ENCODE measurements at places on chromosomes 11 and 22.

- no peak for DNase-seq
Observed at GRCh38 chr22:24146791-24147353, 34.4 kb upstream of the SUSD2 start.

GRCh38 chr11:31817054-31817620, 6.0 kb upstream of the PAX6 start:
- no peak for DNase-seq

- DNase-seq: no peak
Observed at GRCh38 chr22:33389936-33390335, 331.8 kb upstream of the SYN3 start.

- peak; percentile 29 for DNase-seq
Observed at GRCh38 chr11:119169282-119169719, 776 bp downstream of the NLRX1 start.

DNA sequence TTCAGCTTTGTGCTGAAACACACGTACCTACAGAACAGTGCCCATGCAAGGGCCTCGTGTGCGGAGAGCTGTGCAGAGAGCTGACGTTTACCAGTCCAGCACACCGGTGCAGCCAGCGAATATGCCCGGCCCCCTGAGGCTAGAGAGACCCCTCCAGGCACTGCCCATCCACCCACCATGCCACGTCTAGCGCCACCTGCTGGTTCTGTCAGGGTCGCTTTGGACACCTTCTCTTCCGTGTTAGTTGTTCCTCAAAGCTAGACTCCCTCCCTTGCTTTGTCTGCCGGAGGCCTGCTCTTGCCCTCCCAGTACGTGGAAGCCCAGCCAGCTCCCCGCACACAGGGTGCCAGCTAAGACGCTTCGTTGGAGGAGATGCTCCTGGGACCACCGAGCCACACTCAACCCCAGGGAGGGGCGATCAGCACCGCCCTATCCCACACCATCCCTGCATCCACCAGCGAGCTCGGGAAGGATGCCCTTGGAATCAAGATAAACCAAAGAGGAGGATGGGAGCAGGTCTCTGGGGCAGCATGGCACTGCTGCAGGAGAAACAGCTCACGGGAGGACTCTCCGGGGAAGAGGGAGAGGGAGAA, 43.4 kb downstream of the CPT1A start:
- no peak for DNase-seq

GRCh38 chr11:75775056-75775455, 6.5 kb downstream of the DGAT2 start:
- DNase-seq: no peak

DNA sequence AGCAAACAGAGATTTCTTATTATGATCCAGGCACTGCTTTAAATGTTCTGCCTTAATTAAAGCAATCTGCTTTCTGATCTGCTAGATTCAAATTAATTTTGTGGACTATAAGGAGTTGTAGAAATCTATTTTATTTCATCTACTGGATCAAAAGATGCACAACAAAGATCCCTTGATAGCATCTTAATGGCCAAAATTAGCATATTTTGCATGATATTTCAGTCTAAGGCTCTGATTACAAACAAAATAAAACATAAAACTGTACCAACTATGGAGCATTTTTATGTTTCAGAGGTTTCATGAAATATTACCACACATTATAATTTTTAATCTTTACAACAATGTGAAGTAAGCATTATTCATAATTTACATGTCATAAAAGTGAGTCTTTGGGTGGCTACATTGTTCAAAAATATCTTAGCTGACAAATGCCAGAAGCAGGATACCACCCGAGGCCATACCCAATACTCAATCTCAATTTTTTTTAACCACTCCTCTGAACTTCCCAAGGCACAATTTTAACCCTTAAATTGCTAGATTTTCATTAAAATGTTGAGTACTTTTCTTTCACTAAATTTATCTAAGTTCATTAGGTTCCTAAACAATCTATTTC, 929.5 kb downstream of the KCNA4 start:
- no peak for DNase-seq

DNA sequence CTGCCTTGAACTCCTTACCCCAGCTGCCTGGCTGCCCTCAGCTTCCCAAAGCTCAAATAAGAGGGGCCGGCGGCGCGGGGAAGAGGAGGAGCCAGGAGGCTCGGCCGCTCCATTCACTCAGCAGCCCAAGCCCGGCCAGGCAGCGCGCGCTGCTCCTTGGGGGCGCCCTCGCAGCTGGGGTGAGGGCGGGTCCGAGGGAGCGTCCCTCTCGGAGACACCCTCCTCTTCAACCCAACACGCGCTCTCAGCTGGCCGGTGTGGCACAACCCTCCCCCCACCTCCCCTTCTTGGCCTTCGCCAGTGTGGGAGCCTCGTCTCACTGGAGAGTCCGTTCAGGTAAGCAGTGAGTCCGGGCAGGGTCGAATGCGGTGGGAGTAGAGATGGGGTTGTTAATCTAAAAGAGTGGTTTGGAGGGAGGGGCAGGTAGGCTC, at the start of gene WT1:
Gene WT1, minus strand, starts transcription at position 29 of the 431 bp plus-strand sequence.
- no peak for DNase-seq

- DNase-seq: no peak
Observed at GRCh38 chr11:127448101-127448500, 447.5 kb upstream of the KIRREL3 start.

- no peak for DNase-seq
Observed at GRCh38 chr11:113685654-113686359, 20.3 kb downstream of the TMPRSS5 start.

DNA sequence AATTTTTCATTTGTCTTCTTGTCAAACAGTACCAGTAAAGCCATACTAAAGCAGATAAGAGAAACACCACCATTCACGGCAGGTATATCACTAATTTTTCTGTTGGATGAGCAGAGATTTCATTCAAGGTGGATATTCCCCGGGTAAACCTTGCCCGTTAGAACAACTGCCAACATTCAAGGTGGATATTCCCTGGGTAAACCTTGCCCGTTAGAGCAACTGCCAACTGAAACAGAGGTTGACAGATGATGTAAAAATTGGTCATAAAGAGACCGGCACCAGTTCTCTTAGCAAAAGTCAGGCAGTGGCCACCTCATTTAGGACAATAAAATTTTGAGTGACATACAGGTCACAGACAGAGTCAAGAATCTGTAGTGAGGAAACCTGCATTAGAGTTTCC, 423.4 kb upstream of the SYN3 start:
- no peak for DNase-seq

GRCh38 chr22:45744442-45744841, 72.8 kb downstream of the ATXN10 start:
- no peak for DNase-seq

DNA sequence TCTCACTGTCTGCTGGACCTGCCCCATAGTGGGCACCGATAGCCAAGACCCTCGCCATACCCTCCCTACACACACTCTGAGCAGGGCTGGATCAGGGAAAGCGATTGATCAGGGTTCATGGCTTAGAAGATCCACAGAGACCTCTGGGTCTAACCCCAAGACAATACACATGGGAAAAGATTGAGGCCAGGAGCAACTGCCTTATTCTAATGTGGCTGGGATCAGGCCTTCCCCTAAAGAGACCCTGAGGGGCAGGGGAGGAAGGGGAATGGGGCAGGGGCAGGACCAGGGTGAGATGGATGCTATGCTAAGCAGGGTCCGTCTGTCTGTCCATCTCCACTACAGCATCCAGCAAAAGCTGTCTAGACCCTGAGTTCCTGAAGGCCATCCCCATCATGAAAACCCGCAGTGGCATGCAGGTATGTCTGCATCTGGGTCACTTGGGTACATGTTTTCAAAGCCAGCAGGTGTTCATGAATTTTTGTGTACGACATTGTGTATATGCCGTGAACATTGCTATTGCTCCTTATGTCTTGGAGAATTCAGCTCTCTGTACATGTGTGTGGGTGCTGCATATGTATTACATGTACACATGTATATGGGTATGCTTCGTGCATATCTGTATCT, 15.3 kb upstream of the RELT start:
- DNase-seq: no peak

DNA sequence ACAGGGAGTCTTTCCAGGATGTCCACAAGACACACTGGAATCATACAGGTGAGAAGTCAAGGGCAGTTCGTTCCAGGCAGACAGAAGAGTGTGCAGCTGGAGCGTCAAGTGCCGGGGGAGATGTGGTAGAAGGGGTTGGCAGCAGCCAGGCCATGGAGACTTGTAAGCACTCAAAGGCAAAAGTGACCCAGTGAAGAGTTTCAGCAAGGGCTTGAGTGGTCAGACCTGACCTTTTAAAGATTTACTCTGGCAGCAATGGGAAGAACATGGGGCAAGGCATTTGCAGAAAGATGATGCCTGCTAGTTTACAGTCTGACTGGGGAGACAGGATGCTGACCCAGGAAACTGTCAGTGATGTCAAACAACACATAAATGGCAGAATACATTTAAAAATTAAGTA, 29.0 kb downstream of the P4HA3 start:
- DNase-seq: no peak

DNA sequence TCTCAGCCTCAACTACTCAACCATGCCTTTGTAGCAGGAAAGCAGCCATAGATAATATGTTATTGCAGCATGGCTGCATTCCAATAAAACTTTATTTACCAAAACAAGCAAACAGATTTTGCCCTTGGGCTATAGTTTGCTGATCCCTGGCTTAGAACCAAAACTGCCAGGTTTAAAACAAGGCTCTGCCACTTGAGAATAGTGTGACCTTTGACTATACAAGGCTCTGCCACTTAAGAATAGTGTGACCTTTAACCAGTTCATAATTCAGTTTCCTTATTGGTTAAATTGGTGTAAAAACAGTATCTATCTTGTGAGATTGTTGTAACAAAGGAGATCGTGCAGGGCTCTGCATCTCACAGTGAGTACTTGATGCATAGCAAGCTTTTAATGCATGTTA, 217.3 kb upstream of the MTNR1B start:
- no peak for DNase-seq

DNA sequence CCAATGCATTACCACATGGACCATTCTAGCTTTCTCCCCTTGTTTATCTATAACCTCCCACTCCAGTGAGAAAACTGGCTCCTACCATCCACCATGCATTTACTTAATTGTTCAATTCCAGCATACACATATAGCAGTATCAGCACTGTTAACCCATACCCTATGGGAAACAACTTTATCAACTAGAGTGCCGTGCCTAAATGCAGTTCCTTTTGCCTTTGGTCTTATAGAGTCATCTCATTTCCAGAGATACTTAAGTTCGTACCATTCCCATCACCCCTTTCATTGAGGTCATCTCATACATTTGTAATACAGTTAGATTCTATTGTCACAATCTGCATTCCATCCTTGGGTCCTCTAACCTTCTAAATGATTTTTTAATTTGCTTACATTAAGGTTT, 86.9 kb downstream of the PARVA start:
- DNase-seq: no peak

DNA sequence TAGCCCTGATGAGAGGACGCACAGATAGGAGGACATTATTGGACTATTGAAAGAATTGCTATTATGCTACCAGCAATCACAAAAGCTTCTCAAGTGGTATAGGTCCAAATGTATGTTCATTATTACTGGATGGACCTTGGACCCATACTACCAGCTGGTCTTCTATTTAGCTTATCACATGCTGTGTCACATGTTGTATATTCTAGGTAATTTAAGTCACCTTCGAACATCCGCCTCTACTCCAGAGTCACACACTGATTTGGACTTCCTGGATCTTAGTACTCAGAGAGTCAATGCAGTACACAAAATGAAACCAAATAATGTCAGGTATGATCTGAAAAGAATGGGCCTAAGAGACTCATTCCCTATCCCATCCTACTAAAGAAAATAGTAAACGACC, 534.0 kb upstream of the API5 start:
- no peak for DNase-seq

- DNase-seq: no peak
Observed at GRCh38 chr22:42635531-42635930, 4.9 kb downstream of the ATP5MGL start.

- DNase-seq: no peak
Observed at GRCh38 chr11:12986194-12986898, 22.8 kb upstream of the RASSF10 start.

- no peak for DNase-seq
Observed at GRCh38 chr11:117544130-117544800, 216.6 kb downstream of the CEP164 start.

GRCh38 chr11:117072517-117073461, 25.4 kb downstream of the SIK3 start:
- DNase-seq: no peak

DNA sequence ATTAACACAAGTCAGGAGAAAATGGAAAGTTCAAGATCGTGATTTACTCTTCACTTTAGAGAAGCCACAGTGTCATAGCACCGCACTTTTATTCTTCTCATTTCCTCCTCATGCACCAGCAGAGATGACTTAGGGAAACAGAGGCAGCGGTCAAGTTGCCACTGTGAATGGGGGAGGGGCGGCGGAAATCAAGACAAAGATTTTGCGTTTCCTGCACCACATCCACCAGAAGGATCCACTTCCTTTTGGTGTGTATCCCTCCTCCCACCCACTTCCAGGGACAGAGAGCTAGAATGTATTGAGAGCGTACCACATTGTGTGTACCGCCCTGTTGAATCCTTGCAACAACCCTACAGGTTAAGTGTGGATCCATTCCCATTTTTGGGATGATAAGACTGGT, 21.8 kb downstream of the TSPAN18 start:
- no peak for DNase-seq

GRCh38 chr22:45469281-45470073, 33.2 kb upstream of the FBLN1 start:
- DNase-seq: no peak

DNA sequence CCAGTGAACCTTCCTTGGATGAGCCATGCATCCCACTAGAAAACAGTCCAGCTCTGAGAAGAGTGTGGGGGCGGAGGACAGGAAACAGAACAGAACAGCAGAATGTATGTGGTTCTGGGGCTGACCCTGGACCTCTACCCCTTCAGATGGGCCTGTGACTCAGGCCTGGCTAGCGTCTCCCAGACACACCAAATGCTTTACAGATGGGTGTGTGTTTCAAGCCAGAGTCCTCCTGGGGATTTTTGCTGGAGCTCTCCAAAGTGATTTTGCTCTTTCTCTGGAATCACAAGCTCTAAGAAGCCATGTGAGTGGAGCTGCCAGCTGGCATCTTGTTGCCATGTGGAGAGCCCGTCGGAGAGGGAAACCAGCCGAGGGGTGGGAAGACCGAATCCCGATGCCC, 13.2 kb upstream of the C1QTNF4 start:
- DNase-seq: no peak
